ENCODE measurements at places on chromosomes 2 and 18.

- no peak for DNase-seq
Measured at GRCh38 chr18:22277758-22278157, 108.4 kb downstream of the GATA6 start.

DNA sequence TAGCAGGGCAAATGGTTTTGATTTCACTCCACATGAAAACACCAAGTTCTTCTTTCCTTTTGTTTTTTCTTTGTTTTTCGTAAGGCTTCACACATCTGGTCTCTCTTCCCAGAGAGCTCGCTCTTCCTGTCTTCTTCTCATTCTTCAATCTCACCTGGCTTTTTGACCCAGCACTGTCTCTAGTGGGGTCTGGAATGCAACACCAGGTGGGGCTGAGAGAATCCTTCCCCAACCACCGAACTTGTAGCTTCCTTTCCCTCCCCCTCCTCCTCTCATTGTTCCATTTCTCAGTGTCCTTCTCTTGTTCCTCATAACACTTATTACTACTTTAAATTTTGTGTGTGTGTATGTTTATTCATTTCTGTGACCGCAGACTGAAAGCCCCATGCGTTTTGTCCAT lies 13.5 kb upstream of the PIEZO2 start:
- DNase-seq: no peak

GRCh38 chr2:29323961-29324360 lies 208.7 kb downstream of the CLIP4 start:
- no peak for DNase-seq

DNA sequence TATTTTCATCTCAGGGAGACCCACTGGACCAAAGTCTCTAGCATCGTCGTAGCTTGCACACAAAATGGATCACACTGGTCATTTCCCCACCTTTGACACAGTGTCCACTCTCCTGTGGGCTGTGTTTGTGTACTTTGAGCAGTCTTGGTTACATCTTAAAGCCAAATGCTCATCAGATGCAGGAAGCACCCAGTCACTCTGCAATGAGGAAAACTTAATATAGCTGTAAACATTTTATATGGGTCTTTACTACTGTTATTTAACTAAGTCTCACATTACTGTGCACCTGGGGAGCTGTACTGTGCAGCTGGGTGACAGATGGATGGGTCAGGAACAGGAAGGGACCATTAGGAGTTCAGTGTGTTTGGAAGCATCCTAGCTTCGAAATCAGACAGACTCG lies 109.0 kb upstream of the CXCR4 start:
- DNase-seq: no peak

- no peak for DNase-seq
Measured at GRCh38 chr2:169759987-169760386, 26.4 kb downstream of the KLHL23 start.

DNA sequence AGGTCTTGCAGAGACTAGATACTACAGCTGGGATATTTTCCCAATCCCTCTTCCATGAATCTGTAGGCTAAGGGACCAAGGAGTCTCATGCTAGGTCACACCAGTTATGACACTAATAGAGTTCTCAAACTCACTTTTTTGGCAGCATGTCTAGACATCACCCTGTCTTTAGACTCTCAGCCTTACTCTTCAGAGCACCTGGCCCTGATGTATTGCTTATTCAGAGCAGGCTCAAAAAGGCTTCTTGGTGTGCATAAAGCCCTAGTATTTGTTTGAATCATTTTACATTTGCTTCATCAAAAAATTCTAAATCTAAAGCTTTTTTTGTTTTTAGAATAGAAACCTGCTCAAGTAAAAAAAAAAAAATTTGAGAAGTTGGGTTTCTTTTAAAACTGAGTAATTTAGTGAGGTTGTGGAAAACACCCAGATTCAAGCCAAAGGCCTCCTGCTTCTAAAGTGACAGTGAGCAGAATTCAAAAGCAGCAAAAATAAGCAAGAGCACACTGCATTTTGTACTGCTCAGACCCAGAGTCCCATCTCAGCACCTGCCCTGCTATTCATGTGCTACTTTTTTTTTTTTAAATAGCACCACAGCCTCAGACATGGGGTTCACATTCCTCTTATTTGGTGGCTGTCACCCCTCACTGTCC lies 18.0 kb upstream of the DNAH6 start:
- no peak for DNase-seq

- DNase-seq: no peak
Measured at GRCh38 chr2:33014268-33014667, 67.5 kb downstream of the LTBP1 start.

DNA sequence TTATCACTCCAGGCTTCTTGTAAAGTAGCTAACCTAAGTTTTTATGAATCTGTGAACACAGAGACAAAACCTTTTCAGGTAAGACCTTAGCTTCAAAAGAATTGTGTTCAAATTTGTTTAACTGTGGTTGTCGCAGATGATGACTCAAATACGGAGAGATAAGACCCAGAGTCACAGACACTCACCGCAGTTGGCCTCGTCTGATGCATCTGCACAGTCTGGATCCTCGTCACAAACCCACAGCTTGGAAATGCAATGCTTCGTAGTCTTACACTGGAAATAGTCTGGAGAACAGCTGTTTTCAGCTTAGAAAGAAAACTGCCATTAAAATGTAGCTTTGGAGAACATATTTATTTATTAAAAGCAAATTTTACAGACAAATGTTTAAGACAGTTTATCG lies 1662.1 kb upstream of the NXPH2 start:
- DNase-seq: no peak

DNA sequence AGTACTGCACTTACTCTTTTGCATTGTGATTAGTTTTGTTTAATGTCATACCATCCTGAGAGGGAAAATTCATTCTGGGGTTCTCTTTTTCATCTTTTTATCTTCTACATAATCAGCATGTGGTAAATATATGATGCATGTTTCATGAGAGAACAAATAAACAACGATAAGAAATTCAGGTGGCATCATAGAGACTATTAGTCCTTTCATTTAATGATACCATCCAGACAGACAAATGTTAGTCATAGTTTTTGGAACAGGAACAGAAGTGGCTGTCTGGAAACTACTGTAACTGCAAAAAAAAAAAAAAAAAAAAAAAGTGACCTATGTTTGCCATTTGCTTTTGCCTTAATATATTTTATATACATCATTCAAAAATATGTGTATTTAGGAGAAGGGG lies 761.0 kb downstream of the EPHA4 start:
- DNase-seq: no peak

- peak; percentile 49 for DNase-seq
Measured at GRCh38 chr2:96509114-96509846, 4.1 kb upstream of the NEURL3 start.

DNA sequence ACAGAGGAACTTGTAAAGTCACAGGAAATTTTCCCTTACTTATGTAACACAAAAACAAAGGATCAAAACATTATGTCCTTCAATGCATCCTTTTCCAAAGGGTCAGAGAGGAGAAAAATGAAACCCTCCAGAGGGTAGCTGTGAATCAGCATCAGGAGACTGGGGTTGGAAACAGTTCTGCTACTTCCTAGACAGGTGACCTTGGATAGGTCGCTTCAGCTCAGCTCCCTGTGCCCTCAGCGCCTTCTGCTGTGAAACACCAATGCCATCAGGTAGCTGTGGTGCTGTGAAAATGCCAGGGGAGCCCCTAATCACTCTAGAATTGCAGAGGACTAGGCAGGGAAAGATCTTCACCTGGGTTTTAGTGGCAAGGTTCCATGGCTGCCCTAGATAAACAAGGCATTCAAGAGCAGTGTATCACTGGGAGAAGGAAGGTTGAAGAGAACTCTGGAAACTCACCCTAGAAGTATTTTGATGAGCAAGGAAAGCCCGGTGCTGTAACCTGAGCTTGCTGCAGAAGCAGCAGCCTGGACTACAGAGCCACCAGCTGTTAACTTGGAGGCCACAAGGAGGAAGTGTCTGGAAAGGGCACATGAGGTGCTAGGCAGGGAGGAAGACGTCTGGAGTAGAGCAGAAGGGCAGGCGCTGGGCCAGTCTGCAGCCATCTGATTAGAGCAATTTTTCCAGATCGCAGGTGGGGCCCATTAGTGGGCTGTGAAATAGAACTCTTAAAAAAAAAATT lies 100.7 kb upstream of the MCFD2 start:
- DNase-seq: no peak

- no peak for DNase-seq
Measured at GRCh38 chr2:39256040-39256439, 12.3 kb upstream of the CDKL4 start.

GRCh38 chr2:64716569-64716968 lies 62.9 kb upstream of the SERTAD2 start:
- DNase-seq: no peak

- no peak for DNase-seq
Measured at GRCh38 chr2:20617892-20618467, 32.9 kb downstream of the HS1BP3 start.

- DNase-seq: no peak
Measured at GRCh38 chr2:230742781-230743180, 30.1 kb downstream of the CAB39 start.

- no peak for DNase-seq
Measured at GRCh38 chr2:158893026-158893425, 75.4 kb upstream of the TANC1 start.

DNA sequence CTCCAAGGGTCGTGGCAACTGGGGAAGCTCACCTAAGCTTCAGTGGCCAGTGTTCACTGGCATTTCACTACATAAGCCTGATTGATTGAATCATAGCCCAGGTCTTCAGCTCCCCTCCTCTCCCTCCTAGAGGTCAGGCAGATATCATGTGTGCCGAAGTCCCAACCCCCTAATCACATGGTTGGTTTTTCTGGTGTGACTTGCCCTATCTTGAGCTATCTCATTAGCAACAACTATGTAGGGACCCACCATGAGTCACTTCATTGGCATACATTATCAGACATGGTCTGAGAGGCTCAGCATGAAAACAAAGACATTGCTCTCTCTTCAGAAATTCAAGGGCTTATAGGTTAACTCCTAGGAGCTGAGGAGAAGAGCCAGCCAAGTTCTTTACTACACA lies 76.8 kb downstream of the LYPD1 start:
- DNase-seq: no peak

GRCh38 chr2:41871080-41871479 lies 176.7 kb upstream of the PKDCC start:
- no peak for DNase-seq

- DNase-seq: no peak
Measured at GRCh38 chr2:133200684-133201421, 367.4 kb downstream of the NCKAP5 start.

DNA sequence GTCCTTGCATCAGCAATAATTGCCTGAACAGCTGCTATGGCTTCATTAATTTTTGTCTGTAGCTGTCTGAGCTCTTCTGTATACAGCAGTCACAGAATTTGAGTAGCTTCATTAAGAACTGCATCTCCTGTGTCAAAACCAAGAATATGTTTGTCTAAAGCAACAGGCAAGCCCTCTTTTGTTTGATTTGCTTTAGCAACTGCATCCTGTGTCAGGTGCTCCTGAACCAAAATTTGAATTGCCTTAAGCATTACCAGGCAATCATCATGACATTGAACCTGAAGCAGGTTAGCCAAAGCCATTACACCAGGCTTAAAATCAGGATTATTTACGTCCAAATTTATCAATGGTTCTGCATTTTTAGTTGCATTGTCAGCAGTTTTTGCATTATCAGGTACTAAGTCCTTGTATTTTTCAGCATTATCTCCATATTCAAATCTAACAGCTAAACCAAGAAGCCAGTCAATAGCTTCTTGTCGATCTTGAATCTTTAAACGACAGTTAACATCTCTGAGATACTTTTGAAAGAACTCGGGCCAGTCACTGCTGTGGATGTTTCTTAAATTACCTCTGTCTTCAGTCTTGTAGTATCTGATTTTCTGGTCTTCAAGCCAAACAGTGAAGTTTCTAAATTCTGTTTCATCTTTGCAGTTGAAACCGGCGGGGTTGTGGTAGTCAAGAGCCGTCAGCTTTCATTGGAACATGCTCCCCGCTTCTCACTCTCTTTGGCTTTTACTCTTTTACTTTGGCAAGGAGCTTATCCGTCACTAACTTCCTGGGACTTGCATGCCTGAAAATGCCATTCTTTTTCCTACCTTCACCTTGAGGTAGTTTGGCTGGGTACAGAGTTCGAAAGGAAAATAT lies 42.2 kb downstream of the MERTK start:
- no peak for DNase-seq

DNA sequence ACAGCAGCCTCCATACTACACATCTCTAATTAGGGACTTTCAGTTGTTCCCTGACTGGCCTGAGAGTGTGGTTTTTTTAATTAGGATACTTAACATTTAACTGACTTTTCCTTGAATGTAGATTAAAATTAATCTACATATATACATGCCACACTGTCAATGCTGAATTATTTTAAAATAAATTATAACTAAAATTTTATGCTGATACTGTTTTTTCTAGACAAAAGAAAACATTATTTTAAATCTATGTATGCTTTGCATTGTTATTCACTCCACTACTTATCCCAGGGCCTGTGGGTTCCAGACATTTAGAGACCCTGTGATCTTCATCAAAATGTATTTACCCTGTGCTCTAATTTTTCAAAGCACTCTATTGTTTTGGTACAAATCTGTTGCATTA lies 496.0 kb upstream of the MAP2 start:
- no peak for DNase-seq

GRCh38 chr2:12726271-12726670 lies 9.5 kb downstream of the TRIB2 start:
- DNase-seq: no peak

GRCh38 chr2:26172189-26172870 lies 558 bp upstream of the GAREM2 start:
- no peak for DNase-seq

DNA sequence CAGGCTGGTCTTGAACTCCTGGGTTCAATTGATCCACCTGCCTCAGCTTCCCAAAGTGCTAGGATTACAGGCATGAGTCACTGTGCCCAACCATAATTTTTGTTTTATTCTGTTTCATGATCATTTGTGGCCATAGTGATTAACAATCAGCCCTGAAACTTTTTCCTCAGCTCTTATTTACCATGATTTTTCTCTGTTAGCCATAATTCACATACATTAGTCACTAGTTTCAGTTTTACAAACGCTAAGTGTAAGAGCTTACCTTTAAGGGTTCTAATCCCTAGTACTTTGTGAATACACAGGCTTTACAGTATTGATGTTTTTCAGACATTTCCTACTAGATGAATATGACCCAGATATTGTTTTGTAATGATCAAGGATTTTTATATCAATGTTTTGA lies 216.1 kb downstream of the DPP4 start:
- no peak for DNase-seq

DNA sequence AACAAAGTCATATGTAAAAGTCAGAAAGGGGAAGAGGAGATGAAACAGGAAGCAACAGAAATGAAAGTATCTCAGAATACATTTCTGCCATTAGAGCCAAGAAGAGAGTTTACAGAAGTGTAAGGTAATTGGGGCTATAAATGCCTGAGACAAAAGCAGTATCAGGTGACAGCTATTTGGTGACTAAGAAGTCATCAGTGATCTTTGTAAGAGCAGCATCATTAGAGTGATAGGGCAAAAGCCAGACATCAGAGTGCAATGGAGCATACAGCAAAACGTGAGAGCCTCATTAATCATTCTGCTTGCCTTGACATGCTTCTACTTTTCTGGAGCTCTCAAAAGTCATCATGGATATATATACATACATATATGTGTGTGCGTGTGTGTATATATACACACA lies 804.7 kb upstream of the PIK3C3 start:
- DNase-seq: no peak

GRCh38 chr2:59899692-59900091 lies 653.8 kb downstream of the BCL11A start:
- DNase-seq: no peak

GRCh38 chr2:70920367-70920715 lies 15.4 kb upstream of the ATP6V1B1 start:
- no peak for DNase-seq

Measured in stimulated activated CD4-positive, alpha-beta T cell treated with anti-CD3 and anti-CD28 coated beads, Interleukin-4, amount 100 ng/mL, for 4 hours (primary cell).